ENCODE measurements at places on chromosomes 5 and 9.
A peak's percentile ranks its signal among the peaks of the same experiment; 100 is the strongest.

- DNase-seq: no peak
Observed at GRCh38 chr9:70404261-70404660, 10.2 kb downstream of the KLF9 start.

DNA sequence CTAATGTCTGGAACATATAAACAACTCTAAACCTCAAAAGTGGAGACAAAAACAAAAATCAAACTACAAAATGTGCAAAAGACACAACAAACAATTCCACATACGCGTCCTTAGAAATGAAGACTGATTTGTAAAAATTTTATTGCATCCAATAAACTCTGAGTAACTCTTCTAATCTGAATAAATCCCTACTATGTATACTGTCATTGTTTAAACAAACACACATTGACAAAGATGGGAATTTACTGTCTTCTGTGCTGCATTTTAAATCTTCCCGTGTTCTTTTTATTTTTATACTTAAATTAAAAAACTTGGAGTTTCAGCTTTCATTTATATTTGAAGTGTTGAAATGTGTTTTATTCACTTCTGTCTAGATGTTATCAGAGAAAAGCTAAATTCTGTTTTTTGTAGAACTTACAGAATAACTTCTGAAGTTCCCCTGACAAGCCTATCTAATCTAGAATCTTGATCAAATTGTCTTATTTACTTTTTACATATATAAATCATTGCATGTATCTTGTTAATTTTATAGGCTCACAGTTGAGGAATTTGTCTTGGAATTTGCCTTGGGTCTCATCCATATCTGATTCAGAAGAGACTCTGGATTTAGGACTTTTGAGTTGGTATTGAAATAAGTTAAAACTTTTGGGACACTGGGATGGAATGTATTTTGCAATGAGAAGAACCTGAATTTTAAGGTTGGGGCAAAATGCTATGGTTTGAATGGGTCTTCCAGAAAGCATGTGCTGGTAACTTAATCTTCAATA, 2064.4 kb upstream of the C9orf72 start:
- DNase-seq: no peak

DNA sequence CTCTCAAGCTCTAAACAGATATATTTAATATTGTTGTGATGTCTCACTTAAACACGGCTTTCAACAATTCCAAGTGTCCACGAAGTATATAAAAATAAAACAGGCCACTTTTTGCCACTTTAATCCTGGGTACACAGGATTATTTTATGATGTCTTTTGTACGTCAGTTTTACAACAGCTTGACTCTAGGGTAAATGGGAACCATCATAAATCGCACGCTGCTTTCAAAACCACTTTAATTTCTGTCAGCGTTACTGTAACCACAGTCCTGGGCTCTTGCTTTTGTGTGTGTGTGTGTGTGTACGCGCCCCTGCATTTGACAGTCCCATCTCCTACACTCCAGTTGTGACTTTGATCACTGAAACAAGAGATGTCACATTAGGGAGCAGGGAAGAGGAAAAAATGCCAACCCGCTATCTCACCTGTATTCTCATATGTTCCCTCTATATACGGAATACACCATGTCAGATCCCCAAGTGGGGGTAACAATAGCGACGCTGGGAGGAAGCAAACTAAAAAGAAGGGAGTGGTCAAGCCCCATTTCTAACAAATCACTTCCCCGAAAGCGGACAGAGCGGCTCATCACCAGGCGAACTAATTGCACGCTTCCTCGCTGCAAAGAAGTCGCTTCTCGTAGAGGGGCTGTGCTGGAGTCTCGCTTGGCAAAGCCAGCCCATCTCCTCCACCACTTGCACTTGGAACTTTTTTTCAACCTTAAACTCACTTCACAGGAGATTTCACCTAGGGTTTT, 1.2 kb downstream of the BNC2 start:
- no peak for DNase-seq

DNA sequence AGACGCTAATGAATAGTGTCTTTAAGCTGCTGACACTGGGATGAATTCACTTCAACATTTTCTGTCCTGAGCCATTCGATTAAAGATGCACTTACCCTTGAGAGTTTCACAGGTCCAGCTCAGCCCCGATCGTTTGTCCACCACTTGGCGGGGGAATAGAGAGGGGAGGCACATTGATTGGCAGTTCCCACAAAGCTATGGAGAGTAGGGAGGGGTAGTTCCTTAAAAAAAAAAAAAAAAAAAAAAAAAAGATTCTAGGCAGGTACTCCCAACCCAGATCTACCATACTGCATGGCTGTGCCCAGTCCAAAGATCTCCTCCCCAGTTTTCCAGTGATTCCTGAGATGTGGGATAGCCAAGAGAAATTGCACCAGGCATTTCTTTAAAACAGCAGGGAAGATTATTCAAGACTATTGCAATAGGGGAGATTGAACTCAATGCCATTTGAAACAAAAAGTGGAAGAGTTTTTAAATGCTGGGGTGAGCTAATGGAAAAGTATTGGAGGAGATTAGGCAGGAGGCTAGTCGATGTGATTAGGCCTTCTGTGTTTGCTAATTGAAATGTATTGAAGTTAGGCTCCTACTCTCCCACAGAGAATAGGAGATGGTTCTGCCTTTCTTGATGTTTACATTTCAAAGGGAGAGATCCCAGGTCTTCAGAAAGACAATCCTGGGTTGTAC, 2217.4 kb upstream of the WWC1 start:
- no peak for DNase-seq

DNA sequence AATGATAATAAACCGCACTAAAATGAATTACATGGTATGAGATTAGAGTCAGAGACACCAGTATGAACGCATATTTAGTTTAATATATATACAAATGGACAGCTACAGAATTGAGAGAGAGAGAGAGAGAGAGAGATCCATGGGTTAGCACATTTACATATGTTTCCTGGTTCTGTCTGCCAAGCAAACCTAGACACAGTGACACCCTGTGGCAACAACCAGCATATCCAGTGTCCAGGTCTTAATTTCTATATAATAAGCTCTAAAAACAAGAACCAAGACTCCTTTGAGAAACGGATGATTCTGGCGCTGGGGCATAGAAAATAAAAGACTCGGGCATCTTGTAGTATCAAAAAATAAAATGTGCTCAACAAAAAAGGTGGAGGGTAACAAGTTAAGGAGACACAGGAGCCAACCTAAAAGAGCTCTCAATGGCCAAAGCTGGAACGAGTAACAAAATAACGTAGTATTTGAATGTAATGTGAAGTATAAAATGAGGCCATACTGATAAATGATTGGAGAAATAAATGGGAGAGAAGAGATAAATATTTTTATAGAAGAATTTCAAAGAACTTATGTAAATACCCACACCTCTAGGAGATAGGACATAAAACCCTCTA, 84.5 kb downstream of the RFX3 start:
- DNase-seq: peak; percentile 44

GRCh38 chr5:22076586-22076985, 776.6 kb downstream of the CDH12 start:
- no peak for DNase-seq

DNA sequence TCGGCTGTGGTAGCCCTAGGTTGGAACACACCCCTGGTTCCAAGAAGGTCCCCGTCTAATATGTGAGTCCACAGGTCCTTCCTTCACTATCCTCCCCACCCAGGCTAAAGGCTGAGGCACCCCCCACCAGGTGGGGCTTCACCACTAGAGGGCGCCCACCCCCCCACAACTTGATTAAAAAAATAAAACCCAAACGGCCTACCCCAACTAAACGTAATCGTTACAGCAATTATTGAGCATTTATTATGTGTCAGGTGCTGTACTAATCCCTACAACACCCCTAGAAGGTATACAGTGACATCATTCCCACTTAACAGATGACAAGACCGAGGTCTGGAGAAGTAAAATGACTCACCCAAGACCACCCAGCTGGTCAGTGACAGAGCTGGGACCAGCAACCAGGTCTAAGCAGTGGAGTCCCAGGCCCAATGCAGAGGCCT, 65.0 kb downstream of the FGF18 start:
- peak; percentile 76 for DNase-seq

DNA sequence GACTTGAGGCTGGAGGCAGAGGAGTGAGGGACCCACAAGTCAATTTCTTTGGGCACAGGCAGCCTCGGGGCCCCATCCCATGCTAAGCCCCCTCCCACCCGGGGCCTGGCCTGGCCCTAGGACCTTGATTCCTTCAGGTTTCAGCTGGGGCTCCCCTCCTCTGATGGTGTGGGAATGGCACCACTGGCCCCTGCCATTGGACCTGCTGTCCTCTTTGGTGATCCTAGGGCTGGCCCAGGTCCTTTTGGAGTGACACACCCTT, 10.5 kb downstream of the ERGIC1 start:
- no peak for DNase-seq

DNA sequence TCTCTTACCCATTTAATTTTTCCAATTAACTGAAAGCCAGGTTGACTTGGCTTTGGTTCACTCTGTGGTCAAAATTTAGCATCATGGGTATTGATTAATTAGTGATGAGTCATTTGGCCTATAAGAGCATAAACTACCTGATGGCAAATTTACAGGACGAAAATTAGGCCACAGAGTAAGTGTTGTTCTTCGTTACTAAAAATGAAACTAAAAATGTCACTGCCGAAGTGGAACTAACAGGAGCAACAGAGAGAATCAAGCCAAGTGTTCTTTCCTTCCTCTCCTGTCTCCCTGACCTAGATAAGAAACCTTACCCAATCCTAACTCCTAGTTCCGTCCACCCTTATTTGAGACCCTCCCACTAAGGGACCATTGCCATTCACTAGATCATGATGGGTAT, 176.9 kb downstream of the RAB3C start:
- DNase-seq: no peak
